ENCODE measurements at places on chromosomes 5 and 9. TPM values are rescaled to one million over a fixed set of nuclear protein-coding genes. Genes with fewer than 3 reads are reported as not detected.

The PRDM9 gene
- total RNA-seq: not detected

The SMIM33 gene
- total RNA-seq: 1.1 TPM

The ACTBL2 gene
- total RNA-seq: not detected

The GGTA1 gene
- not detected for total RNA-seq

The PCDHB6 gene
- total RNA-seq: not detected

The GFI1B gene
- total RNA-seq: not detected

The TERT gene
- not detected for total RNA-seq

The DOCK2 gene
- total RNA-seq: 222 TPM

The OR1J2 gene
- not detected for total RNA-seq

The PARP8 gene
- 177 TPM for total RNA-seq

DNA sequence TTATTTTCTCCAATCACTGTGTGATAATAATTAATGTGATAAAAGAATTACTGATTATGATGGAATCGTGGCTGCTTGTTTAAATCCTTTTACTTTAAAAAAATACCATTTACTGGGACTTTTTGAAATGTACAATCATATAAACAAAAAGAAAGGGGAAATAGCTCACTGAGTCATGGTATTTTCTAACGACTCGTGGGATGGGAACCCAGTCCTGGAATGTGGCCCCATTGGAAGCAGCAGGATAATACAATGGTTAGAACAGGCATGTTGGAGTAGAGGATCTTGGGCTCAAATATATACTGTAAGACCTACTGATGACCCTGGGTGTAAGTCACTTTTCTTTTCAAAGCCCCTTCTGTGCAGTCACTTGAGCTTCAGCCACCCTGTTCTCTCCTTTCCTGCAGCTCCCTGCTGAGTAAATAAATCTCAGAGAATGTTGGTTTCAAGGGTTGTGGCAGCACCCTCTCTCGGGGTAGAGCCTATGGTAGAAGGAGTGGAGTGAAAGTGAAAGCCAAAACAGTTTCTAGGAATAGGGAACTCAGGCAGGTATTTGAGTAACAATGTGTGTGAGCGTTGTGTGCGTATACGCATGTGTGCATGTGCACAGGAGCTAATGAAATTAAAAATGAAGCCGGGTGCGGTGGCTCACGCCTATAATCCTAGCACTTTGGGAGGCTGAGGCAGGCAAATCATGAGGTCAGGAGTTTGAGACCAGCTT lies 40.8 kb upstream of the LARP1 start:
- no peaks in the 10 kb centered on the region for H3K4me1 ChIP-seq
- DNase-seq: no peak
- no peaks in the 10 kb centered on the region for H3K36me3 ChIP-seq
- H3K4me3 ChIP-seq: no peak overlapping the region

GRCh38 chr9:118446943-118447639 lies 742.9 kb downstream of the TLR4 start:
- H3K36me3 ChIP-seq: no peaks in the 10 kb centered on the region
- H3K27me3 ChIP-seq: no peaks in the 10 kb centered on the region
- DNase-seq: no peak
- no peaks in the 10 kb centered on the region for H3K4me1 ChIP-seq
- H3K27ac ChIP-seq: no peak overlapping the region
- no peak overlapping the region for H3K4me3 ChIP-seq

GRCh38 chr5:133147411-133147810 lies 95.6 kb downstream of the HSPA4 start:
- peaks cover 15% of the 10 kb centered on the region for H3K4me1 ChIP-seq
- H3K4me3 ChIP-seq: no peak overlapping the region
- H3K36me3 ChIP-seq: no peaks in the 10 kb centered on the region
- H3K27ac ChIP-seq: no peak overlapping the region

GRCh38 chr9:84445737-84446136 lies 105.2 kb upstream of the SLC28A3 start:
- no peaks in the 10 kb centered on the region for H3K27me3 ChIP-seq
- H3K36me3 ChIP-seq: no peaks in the 10 kb centered on the region
- no peaks in the 10 kb centered on the region for H3K4me1 ChIP-seq

DNA sequence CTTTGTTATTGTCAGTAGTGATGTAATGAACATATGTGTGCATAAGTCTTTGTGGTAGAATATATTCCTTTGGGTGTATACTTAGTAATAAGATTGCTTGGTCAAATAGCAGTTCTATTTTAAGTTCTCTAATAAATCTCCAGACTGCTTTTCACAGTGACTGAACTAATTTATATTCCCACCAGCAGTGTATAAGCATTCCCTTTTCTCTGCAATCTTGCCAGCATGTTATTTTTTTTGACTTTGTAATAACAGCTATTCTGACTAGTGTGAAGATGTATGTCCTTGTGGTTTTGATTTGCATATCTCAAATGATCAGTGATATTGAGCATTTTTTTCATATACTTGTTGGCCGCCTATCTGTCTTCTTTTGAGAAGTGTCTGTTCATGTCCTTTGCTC lies 111.5 kb upstream of the CDH12 start:
- no peak overlapping the region for H3K27ac ChIP-seq
- no peaks in the 10 kb centered on the region for H3K36me3 ChIP-seq
- no peaks in the 10 kb centered on the region for H3K27me3 ChIP-seq
- no peaks in the 10 kb centered on the region for H3K4me1 ChIP-seq

GRCh38 chr5:94184870-94185269 lies 433.5 kb downstream of the KIAA0825 start:
- H3K27me3 ChIP-seq: no peaks in the 10 kb centered on the region
- DNase-seq: no peak
- H3K27ac ChIP-seq: no peak overlapping the region
- H3K4me3 ChIP-seq: no peak overlapping the region

DNA sequence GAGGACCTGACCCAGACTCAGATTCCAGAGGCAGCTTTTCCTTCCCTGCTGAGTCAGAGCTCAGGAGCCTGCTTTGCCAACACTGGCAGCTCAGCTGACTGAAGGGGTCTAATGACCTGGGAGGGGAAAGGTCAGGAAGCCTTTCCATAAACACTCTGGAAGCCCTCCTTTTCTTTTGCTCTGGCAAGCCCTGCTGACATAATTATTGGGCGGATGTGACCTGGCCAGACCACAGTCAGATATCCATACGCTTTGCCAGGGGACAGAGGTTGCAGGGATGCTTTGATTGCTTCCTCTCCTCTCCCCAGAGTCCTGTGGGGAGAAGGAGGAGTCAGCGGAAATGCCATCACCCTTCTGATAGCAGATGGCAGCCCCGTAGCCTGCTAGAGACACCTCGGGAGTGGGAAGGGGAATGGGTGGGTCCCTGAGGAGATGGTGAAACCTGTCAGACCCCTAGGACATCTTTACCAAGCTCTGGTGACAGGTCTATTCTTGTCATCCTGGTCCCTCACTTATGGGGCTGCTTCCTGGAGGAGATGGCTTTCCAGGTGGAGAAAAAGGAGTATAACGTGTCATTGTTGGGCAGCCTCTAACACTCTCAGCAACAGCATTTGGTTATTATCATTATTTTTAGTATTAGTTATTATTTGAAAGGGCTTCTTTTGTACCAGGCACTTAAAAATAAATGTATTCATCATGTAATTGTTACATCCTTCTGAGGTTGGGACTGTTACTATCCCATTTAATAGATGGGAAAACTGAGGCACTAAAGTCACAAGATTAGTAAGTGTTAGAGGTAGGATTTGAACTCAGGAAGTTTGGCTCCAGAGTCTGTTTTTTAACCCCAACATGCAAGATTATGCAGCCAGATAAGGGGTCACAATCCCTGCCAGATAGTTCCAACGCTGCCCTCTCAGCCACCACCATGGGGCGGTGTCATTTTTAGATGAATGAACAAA lies 11.6 kb downstream of the COL27A1 start:
- DNase-seq: no peak
- H3K27ac ChIP-seq: no peak overlapping the region
- H3K4me3 ChIP-seq: no peak overlapping the region
- H3K27me3 ChIP-seq: no peaks in the 10 kb centered on the region

- no peaks in the 10 kb centered on the region for H3K4me1 ChIP-seq
- no peaks in the 10 kb centered on the region for H3K36me3 ChIP-seq
- no peak for DNase-seq
Observed at GRCh38 chr9:114288193-114289091, 34.5 kb upstream of the ORM1 start.

DNA sequence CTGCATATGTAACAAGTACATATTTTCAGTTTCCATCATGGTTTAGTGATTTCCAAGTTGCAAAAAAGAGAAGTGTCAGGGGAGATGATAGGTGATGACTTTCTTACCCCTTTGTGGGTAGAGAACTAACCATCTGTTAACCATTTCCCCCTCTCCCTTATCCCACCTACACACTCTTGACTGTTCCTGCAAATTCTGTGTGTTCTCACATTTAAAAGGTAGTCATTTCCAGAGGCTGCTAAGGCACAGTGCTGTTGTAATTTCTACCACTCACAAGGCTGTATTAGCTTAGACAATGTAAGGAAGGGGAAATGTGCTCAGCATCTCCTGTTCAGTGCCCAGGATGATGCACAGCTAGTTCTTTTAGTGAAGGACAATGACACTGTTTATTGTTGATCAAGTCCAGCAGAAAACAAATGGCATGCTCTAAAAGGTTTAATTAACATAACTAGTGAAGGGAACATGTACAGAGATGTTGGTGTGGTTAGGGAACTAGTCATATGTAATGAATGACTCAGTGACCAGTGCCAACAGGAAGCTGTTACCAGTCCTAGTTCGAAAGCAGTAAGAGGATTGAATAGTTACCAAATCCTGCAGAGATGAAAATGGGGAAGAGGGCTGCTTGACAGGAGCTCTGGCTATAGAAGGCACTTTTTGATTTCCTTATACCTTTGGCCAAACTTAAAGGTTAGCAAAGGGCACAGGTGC lies 165.1 kb downstream of the PLK2 start:
- no peak for DNase-seq
- H3K4me1 ChIP-seq: no peaks in the 10 kb centered on the region
- no peaks in the 10 kb centered on the region for H3K27me3 ChIP-seq

GRCh38 chr5:90741022-90741564 lies 182.5 kb downstream of the ADGRV1 start:
- DNase-seq: no peak
- no peaks in the 10 kb centered on the region for H3K36me3 ChIP-seq
- H3K4me1 ChIP-seq: no peaks in the 10 kb centered on the region
- no peaks in the 10 kb centered on the region for H3K27me3 ChIP-seq
- H3K27ac ChIP-seq: no peak overlapping the region

DNA sequence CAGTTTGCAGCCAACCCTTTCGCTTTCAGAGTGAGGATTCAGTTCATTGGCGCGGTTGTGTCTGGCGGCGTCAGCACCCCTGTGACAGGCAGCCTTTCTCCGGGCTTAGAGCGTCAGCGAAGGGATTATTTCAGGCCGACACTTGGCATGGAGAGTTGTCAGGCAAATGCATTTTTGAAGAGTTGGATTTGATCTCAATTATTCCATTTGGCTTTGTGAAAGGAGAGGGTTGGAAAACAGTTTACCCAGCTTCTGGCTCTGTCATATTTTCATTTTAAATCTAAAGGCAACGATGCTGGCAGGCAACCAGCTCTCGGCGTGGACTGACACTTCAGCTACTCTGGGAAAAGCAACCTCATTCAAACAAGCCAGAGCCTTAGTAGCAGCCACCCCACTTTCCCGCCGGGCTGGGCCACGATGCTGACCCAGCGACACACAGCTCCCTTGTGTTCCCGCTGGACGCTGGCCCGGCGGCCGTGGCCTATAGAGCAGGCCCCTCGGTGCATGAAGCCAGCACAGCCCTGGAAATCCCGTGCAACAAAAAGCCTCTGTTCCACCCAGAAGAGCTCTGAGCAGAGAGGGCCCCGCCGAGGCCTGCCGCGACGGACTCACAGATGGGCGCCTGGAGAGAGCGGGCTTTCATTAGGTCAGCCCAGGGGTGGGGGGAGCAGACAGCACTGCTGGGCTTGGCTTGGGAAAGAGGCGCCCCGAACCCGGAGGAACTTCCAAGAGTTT lies 28.9 kb upstream of the LPCAT1 start:
- no peaks in the 10 kb centered on the region for H3K36me3 ChIP-seq
- no peak overlapping the region for H3K27ac ChIP-seq
- H3K4me3 ChIP-seq: no peak overlapping the region
- no peaks in the 10 kb centered on the region for H3K4me1 ChIP-seq

GRCh38 chr5:81835814-81836367 lies 85.0 kb upstream of the SSBP2 start:
- H3K36me3 ChIP-seq: no peaks in the 10 kb centered on the region
- no peaks in the 10 kb centered on the region for H3K27me3 ChIP-seq
- no peak for DNase-seq
- no peak overlapping the region for H3K27ac ChIP-seq

GRCh38 chr5:115379622-115380344 lies 83.3 kb upstream of the CCDC112 start:
- no peak overlapping the region for H3K27ac ChIP-seq
- peak; percentile 34 for DNase-seq
- H3K4me1 ChIP-seq: no peaks in the 10 kb centered on the region

DNA sequence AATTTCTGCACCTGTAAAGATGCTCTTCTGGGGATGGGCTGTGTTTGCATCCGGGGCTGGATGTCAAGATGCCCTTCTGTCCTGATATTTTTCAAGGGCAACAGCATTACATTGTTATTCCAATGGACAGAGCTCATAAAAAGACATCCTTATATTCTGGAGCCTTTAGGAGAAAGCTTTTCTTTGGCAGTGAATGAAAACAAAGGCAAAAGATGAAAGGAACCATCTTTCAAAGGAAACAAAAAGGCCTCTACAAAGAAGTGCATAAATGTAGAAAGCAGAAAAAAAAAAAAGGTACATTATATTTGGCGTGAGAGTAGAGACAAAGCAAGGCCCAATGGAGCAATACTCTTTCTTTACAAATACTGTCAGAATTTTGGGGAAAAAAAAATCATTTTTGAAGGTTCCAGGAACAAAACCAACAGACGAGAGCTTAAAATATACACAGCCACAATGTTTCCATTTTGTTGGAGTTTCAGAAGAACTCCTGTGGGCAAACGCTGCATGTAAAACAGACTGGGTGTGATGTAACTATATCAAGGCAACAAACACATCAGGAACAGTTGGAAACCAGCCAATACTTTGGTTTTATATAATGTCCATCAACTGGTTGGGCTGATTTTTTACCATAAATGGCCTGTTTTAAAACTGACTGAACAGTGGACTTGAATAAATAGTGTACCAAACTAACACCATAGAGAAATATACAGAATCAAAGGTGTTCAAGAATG lies 885.6 kb upstream of the DMAC1 start:
- no peak for DNase-seq
- H3K4me1 ChIP-seq: no peaks in the 10 kb centered on the region
- no peaks in the 10 kb centered on the region for H3K36me3 ChIP-seq
- no peaks in the 10 kb centered on the region for H3K27me3 ChIP-seq
- H3K27ac ChIP-seq: no peak overlapping the region
- H3K4me3 ChIP-seq: no peak overlapping the region

GRCh38 chr9:121674017-121674416 lies 22.6 kb downstream of the DAB2IP start:
- no peak overlapping the region for H3K4me3 ChIP-seq
- DNase-seq: no peak
- H3K36me3 ChIP-seq: no peaks in the 10 kb centered on the region
- no peak overlapping the region for H3K27ac ChIP-seq
- H3K27me3 ChIP-seq: no peaks in the 10 kb centered on the region
- no peaks in the 10 kb centered on the region for H3K4me1 ChIP-seq

DNA sequence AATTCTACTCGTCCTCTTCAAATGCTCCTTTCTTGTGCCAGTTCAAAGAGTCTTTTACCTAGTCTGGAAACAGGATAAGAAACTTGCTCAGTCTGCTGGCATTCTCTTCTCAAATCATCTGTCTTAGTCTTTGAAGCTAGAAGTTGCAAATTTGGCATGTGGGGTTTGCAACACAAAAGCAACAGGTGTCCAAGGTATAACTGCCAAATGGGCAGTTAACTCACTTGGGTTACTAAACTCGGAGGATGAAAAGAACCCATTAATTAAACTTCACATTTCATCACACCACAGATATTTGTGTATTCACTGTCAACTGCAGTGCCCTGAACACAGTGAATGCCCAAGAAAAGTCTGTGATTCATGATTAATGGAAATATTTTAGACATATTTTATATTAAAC lies 108.0 kb upstream of the TARS1 start:
- H3K4me1 ChIP-seq: no peaks in the 10 kb centered on the region
- no peak overlapping the region for H3K27ac ChIP-seq
- no peak overlapping the region for H3K4me3 ChIP-seq
- H3K36me3 ChIP-seq: no peaks in the 10 kb centered on the region
- no peaks in the 10 kb centered on the region for H3K27me3 ChIP-seq

Measured in CD4-positive, alpha-beta memory T cell (primary cell).